ENCODE measurements at places on chromosomes 6 and 20. TPM values are rescaled to one million over a fixed set of nuclear protein-coding genes. Genes with fewer than 3 reads are reported as not detected.

Gene CHRNA4
- not detected for total RNA-seq

Gene OR2H1
- not detected for total RNA-seq

Gene C6orf141
- 11.3 TPM for total RNA-seq

Gene TPD52L1
- total RNA-seq, result 2.9 TPM

Gene LRRN4
- not detected for total RNA-seq

Gene KIF25
- total RNA-seq, result not detected

Gene PTPRT
- total RNA-seq, result not detected

Gene MUCL3
- total RNA-seq, result not detected

Gene NR2E1
- not detected for total RNA-seq

Gene RCAN2
- 0.09 TPM for total RNA-seq

Gene TSPO2
- not detected for total RNA-seq

Gene TCF15
- 0.90 TPM for total RNA-seq

Gene SLC22A7
- not detected for total RNA-seq

Gene RNF114
- total RNA-seq, result 42.5 TPM

Gene PPP1R3G
- 1.2 TPM for total RNA-seq

Gene APCDD1L
- 0.09 TPM for total RNA-seq

Gene CLDN20
- total RNA-seq, result not detected

Gene MATN4
- not detected for total RNA-seq

Gene TRIM38
- 7.4 TPM for total RNA-seq

Gene TCF19
- 17.5 TPM for total RNA-seq

Gene ADGRG6
- 5.3 TPM for total RNA-seq
